Bone marrow (tissue), 2 donors: ENCODE measurements at places on chromosomes 16 and 17.
A peak's percentile ranks its signal among the peaks of the same experiment; 100 is the strongest.

- DNase-seq, result no peak
These were observed 885.8 kb downstream of the KCNJ2 start for GRCh38 chr17:71055128-71055527.

GRCh38 chr16:27924411-27925118 is 138.9 kb downstream of the GSG1L start:
- no peak for DNase-seq

DNA sequence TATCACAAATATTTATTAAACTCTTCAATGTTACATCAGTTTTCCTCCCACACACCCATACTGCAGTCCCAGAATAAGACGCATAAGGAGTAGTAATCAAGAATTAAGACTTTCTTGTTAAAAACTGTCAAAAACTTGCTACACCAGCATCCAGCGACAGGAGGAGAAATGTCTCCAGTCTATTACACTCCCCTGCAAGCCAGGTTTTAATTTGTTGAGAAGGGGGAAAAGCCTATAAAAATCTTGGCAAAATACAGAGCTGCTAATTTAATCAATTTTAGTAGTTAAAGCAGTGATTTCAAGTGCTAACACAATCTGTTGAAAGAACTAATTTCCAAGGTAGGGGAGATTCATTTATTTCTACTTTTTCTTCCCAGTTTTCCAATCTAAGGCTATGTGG is 102.0 kb upstream of the MED13 start:
- no peak for DNase-seq

DNA sequence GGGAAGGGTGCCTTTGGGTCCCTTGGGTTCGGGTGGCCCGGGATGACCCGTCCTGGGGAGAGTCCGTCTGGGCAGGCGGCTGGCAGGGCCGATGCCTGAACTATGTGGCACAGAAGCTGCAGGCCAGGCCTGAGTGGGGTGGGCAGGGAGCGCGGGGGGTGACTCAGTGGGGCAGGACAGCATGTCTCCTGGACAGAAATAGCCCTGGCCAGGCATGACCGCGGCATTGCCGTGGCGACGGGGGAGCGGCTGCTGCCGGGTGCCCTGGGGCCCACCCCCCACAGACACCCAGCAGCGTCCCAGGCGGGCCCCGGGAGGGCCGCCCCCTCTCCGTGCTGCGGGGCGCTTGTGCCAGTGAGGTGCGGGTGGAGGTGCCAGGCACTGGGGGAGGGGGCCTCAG is 1.8 kb upstream of the C1QTNF8 start:
- DNase-seq, result no peak

GRCh38 chr16:72987480-72987901 is 60.4 kb downstream of the ZFHX3 start:
- DNase-seq, result no peak

DNA sequence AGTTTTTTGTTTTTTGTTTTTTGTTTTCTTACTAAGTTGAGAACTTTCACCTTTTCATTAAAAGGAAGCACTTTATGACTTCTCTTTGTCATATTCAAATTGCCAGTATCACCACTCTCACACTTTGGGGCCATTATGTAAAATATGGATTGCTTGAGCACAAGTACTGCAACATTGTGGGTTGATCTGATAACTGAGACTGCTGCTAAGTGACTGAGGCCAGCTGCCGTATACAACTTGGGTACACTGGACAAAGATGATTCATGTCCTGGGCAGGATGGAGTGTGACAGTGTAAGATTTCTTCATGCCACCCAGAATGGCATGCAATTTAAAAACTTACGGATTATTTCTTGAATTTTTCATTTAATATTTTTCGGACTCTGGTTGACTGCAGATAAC is 7.8 kb downstream of the TTC19 start:
- no peak for DNase-seq

- DNase-seq, result no peak
These were observed 5.0 kb downstream of the RPRML start for GRCh38 chr17:46974086-46974485.

GRCh38 chr16:29995324-29995910 is at the start of gene HIRIP3:
TSS of gene HIRIP3 (minus strand) at chr16:29995617. CDS start at chr16:29995605, 12 bp downstream.
- peak; percentile 68 for DNase-seq

DNA sequence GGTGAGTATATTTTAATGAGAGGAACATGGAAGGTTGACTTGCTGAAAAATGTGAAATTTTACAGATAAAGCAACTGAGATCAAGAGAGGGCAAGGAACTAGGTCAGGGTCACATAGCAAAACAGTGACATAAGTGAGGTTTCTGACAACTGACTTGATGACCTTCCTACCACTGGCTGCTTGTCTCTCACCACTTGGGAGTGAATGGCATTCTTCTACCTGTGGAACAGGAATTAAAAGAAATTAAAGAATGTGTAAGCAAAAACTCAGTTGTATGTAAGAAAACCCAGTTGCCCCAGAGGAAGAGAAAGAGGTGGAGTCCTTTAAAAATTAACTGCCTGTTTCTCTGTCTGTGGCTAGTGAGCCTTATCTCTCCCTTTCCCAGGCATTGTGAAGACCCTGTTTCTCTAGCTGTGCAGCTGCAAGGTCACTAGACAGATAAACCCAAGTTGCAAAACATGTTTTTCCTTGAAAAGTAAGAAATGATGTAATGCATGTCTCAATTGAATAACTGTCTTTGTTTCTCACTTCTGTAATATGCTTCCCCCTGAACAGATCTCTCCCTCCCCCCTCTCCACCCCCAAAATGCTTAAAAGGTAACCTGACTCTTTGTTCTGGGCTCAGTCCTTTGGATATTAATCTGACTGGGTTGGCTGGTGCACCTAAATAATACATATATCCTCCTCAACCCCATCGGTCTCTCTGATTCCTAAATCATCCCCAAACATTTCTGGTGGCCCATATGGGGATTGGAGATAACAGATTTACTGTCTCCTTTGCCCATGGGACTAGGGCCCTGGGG is 23.4 kb downstream of the ACSM1 start:
- DNase-seq, result no peak

GRCh38 chr17:44408786-44409185 is 19.3 kb upstream of the ITGA2B start:
- no peak for DNase-seq

- DNase-seq, result no peak
These were observed 45.0 kb downstream of the VMP1 start for GRCh38 chr17:59752446-59752845.

DNA sequence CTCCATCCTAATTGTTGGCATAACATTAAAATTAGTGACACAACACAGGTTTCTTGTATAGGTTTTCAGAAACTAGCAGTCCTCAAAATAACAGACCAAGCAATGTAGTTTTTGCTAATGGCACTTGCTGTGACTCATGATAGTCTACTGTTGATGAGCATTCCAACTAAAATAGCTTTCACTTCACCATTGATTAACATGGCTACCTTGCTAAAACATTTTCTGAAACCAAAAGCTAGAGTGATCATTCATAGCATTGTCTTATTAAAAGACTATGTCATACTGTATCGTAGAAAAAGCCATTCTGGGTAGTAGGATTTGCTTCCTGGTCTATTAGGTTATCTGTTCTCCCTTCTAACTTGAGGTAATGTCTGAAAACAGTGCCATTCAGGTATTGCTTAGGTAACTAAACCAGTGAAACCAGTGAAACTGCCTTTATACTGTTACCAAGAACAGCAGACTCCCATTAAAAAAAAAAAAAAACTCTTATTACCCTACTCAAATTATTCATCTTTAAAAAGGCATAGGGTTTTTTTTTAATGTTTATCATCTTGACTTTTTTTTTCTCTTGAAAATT is 2.5 kb upstream of the CLTC start:
- peak; percentile 10 for DNase-seq

- DNase-seq, result no peak
These were observed 21.0 kb downstream of the MYLK3 start for GRCh38 chr16:46727184-46727583.

DNA sequence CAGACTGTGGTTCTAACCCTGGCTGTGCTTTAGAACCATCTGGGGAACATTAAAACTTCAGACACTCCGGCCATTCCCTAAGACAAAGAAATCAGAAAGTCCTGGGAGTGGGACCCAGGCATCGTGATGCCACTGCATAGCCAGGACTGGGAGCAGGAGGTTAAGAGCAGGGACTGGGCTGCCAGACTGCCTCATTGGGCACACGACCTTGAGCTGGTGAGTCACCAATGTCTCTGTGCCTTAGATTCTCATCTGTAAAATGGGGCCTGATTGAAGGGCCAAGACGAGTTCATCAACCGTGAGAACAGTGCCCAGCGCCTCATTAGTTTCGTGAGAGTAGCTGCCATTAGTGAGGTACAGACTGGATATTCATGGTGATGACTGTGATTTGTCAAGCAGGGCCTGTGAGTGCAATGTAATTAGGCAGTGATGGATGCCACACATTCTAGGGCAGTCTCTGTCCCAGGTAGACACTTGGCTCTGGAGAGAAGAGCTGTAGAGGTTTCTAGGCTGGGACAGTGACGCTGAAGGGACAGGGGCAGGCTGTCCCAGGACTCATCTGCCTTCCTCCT is 196.8 kb downstream of the NTN1 start:
- no peak for DNase-seq

- DNase-seq, result no peak
These were observed 2.2 kb downstream of the ZNF276 start for GRCh38 chr16:89723279-89724250.

DNA sequence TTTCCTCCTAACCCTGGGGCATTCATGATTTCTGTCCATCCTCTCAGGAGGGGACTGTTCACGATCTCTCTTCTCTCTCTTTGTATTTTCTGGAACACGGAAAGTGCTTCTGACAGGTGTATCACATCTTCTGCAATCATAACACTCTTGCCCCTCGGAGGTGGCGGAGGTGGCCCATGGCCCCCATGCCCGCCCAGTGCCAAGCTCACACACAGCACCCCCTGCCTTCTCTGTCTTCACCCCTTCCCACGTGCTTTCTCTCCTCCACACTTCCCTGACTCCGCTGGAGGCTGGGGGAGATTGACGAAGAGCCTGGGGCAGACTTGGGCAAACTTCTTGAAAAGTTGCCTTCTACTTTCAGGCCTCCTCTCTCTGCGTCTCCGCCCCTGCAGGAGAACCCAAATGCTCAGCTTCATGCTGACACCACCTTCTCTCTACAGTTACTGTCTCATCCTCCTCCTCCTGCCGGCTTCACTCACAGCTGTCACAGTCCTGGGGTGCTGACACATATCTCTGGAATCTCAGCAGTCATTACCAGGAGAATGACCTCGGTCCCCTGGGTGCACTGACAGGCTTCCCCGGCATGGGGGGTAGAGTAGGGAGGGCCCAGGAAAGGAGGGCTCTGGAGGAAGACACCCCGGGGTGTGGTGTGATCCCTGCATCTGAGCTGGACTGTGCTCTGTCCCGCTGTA is 127.1 kb downstream of the ENGASE start:
- DNase-seq, result no peak

GRCh38 chr16:67430977-67431774 is at the start of gene HSD11B2:
TSS of gene HSD11B2 (plus strand) at chr16:67431121. CDS start at chr16:67431249, 128 bp downstream.
- DNase-seq, result peak; percentile 30

DNA sequence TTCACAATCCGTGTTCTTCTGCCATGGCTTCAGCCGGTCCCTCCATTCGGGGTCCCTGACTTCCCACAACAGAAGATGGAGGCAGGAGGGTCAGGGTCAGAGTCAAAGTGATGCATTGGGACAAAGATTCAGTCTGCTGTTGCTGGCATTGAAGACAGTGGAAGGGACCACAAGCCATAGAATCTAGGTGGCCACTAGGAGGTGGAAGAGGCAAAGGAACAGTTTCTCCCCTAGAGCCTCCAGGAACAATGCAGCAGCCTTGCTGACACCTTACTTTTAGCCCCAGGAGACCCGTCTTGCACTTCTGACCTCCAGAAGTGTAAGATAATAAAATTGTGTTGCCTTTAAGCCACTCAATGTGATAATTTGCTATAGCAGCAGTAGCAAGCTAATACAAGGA is 55.9 kb downstream of the MFSD11 start:
- DNase-seq, result no peak

GRCh38 chr17:49745175-49746139 is 18.5 kb downstream of the FAM117A start:
- DNase-seq, result no peak

- no peak for DNase-seq
These were observed 162.6 kb downstream of the XYLT1 start for GRCh38 chr16:17308186-17308585.

- DNase-seq, result no peak
These were observed 18.7 kb downstream of the CCDC102A start for GRCh38 chr16:57517397-57518367.

GRCh38 chr16:65117811-65118448 is 3.9 kb downstream of the CDH11 start:
- peak; percentile 14 for DNase-seq

- no peak for DNase-seq
These were observed 2.7 kb downstream of the CLUAP1 start for GRCh38 chr16:3503523-3503922.

DNA sequence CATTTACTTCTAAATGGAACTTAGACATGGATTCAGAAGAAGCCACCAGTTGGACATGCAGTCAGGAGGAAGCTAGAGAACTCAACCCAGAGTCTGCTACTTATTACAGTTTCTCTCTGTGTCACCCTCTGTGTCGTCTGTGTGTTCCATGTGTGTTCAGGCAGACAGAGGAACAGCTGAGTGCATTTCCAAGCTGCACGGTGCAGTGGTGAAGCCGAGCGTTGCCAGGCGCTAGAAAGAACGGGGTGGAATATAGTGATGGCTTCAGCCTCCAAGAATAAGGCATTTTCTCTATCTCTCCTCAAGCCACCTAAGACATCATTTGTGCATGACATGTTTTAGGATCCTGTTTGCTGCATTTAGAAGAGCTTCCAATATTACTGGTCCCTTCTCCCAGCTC is 101.1 kb upstream of the CCL2 start:
- DNase-seq, result no peak

GRCh38 chr17:64387145-64387473 is 3.6 kb downstream of the PECAM1 start:
- no peak for DNase-seq

DNA sequence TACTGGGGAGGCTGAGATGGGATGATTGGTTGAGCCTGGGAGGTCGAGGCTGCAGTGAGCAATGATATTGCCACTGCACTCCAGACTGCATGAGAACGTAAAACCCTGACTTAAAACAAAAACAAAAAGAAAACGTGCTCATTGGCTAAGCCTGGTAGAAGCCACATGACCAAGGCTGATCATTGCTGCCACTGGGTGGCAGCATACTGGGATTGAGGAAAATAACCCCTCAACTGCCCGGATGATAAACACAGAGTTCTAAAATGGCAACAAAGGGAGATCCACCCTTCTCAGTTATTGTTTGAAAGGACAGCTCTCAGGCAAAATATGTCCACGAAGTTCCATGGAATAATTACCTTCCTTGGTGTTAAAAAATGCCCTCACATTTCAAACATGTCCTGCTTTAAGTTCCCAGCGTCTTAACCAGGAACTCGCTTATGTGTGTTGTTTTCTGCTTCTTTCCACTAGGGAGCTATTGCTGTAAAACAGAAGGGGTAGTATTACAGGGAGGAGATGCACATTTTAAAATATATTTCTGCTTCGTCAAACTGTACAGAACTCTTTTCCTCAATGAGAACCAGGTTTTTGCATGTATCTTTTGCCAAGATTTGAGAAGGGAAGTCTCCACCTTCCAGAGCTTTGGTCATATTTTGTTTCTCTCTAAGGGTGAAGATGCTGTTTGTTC is 675.3 kb downstream of the MAF start:
- DNase-seq, result no peak

- no peak for DNase-seq
These were observed 3.3 kb downstream of the ARHGAP23 start for GRCh38 chr17:38431346-38432145.
